ENCODE measurements at places on chromosomes 7 and 10.
A peak's percentile ranks its signal among the peaks of the same experiment; 100 is the strongest.

- no peak for DNase-seq
These were observed 75.9 kb downstream of the NRBF2 start for GRCh38 chr10:63208986-63209385.

DNA sequence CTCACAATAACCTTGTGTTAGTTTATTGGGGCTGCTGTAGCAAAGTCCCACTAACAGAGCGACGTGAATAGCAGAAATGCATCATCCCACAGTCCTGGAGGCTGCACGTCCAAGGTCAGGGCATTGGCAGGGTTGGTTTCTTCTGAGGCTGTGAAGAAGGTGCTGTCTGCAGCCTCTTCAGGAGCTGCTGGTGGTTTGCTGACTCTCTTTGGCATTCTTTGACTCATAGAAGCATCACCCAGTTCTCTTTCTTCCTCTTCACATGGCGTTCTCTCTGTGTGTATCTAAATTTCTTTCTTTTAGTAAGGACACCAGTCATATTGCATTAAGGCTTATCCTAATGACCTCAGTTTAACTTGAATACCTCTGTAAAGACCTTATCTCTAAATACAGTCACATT lies 428.4 kb upstream of the KLF6 start:
- no peak for DNase-seq

GRCh38 chr7:50265968-50266634 lies 38.4 kb upstream of the IKZF1 start:
- no peak for DNase-seq

GRCh38 chr7:128827248-128827958 lies 2.8 kb upstream of the FLNC start:
- no peak for DNase-seq

DNA sequence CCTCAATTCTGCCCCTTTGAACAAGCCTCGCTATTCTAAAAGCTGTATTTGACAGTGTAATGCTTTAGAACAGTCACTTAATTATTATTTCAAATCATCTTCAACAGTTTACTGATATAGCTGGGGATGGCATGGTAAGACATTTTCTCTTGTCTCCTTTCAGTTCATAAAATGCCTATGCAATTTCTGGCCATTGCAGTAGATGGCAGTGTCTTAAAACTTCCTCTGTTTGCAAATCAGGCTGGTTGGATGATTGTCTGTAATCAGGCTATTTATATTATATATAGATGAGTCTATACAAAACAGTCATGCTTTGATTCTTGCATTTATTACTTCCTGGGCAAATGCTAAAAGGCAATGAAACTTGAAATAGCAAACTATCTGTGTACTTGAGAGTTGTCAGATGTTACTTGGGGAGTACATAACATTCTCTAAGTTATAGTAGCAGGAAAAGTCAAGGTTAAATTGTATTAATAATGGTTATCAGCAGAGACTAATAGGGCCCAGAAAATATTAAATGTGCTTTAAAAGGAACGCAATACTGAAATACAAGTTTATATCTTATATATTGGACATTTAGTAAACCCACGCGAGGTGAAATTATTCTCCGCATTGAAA lies 55.5 kb upstream of the LHFPL3 start:
- peak; percentile 75 for DNase-seq

DNA sequence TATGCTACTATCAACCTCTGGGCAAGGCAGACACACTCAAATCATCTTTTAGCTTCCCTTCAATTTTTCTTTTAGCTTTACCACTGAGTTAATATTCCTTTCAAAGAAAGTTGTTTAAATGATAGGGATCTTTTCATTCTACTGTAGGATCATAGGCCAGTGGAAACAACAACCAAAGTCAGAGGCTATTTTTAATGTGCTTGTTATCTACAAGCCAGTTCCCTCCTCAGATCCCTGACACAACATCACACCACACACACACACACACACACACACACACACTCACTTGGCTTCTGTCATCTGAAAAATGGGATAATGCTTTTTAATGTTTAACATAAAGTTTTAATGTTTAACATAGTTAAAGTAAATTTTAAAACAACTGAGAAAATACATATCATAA lies 106.7 kb upstream of the CAV2 start:
- no peak for DNase-seq

- DNase-seq: no peak
These were observed 12.7 kb downstream of the TASOR2 start for GRCh38 chr10:5697342-5697741.

DNA sequence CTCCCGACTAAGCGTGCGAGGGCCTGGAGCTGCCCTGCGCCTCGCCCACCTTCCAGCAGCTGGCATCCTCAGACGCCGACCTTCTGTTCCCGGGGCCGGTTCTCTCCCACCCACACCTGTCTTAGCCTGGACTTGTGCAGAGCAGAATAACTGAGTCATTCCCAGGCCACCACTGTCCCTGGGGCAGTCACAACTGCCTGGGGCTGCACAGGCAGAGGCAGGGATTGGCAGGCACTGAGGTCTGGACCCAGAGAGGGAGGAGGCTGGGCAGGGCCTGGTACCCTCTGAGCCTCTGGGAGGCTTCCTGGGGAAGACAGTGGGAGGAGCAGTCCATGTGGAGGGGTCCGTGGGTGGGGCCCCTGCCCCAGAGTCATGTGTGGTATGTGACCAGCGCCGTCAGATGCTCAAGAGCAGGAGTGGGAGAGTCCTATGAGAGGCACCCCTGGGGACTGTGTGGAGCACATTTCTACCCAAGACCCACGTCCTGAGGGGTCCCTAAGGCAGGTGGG lies 74.3 kb downstream of the NKX6-2 start:
- no peak for DNase-seq

DNA sequence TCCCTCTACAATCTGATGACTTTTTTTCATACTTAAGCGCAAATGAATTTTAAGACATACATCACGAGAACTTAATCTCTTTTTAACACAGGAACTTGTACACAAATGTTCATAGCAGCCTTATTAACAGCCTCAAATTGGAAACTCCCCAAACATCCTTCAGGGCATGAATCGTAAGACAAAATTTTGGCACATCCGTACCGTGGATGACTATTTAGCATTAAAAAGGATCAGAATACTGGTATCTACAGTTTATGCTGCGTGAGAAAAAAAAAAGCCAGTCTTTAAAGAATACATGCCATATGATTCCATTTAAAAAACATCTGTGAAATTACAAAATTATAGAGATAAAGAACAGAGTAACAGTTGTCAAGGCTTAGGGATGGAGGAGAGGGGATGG lies 46.8 kb downstream of the PDE1C start:
- DNase-seq: no peak

DNA sequence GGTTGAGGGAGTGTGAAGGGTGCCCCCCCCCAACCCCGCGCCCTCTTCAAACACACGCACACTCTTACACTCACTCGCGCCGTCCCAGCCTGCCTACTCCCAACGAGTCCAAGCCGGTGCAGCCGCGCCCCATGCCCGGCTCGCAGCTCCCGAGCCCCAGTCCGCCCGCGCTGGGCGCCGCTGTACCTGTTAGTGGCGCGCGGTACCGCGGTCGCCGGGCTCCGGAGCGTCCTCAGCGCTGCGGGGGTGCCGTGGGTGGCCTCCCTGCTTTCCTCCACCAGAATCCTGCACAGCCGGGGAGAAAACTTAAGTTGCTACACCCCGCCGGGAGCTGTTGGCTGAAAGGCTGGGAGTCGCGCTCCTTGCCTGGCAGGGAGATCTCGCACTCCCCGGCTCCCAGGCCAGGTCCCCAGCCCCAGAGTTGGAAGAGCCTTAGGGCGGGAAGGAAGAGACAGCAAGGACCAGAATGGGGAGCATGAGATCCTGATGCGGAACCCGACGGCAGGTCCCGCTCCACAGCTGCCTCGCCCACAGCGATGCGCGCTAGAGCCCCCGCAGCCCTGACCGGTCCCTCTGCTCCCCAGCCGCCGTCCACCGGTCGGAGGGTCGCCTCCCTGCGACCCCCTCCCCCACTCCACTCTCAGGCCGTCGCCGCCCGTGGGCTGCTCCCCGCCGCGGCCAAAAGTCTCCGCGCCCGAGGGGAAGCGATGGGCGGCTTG lies 863 bp downstream of the ST8SIA6 start:
- DNase-seq: no peak

GRCh38 chr7:70720191-70720873 lies 411.6 kb upstream of the GALNT17 start:
- no peak for DNase-seq

DNA sequence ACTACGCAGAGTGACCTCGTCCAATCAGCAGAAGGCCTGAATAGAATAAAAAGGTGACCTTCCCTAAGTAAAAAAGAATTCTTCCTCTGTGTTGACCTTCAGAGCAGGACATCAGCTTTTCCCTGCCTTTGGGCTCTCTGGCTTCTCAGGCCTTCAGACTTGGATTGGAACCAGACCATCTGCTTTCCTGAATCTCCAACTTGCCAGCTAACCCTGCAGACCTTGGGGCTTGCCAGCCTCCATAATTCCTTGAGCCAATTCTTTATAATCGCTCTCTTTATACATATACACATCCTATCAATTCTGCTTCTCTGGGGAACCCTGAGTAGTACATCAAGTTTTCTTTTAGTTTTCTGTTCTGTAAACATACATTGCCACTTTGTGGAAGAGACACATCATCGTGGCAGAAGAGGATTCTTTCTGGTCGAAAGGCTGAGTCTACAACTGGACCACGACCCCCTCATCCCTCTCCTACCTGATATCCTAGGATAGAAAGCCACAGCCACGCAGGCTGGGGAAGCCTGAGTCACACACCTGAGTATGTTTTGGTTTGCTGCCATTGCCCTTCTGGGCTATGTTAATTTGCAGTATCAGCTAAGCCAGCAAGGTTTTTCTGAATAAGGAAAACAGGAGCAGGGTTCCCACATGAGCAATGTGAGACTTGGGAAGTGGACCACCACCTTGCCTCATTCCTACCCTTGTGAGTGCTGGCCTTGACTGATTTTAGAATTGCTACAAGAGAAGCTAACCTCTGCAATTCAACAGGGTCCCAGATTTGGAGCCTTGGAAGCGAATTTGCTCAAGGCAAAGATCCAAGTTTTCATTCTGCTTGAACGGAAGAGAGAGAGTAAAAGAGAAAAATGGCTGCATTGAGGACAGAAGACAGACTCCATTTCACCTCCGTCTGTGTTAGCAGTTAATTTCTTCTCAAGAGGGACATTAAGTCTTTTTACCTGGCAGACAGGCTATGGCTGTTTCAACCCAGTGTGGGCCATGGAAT lies 445.2 kb upstream of the FZD8 start:
- no peak for DNase-seq

DNA sequence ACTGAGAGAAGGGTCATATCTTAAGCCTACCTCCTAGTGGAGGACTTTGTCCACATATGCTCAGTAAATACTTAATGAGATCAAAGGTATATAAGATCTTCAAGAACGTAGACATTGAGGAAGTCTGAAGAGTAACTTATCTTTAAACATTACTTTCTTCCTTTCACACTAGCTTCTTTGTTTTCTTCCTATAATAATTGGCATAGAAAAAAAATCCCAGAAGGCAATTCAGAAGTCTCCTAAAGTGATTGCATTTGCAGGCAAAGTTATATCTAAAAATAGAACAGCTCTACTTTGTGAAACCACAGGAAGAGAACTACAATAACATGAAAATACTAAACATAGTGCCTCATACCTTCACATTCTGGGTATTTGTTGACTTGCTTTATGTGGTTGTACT lies 150.4 kb downstream of the PPP1R3A start:
- DNase-seq: peak; percentile 2

- no peak for DNase-seq
These were observed 279.9 kb upstream of the MKLN1 start for GRCh38 chr7:131047651-131048304.

DNA sequence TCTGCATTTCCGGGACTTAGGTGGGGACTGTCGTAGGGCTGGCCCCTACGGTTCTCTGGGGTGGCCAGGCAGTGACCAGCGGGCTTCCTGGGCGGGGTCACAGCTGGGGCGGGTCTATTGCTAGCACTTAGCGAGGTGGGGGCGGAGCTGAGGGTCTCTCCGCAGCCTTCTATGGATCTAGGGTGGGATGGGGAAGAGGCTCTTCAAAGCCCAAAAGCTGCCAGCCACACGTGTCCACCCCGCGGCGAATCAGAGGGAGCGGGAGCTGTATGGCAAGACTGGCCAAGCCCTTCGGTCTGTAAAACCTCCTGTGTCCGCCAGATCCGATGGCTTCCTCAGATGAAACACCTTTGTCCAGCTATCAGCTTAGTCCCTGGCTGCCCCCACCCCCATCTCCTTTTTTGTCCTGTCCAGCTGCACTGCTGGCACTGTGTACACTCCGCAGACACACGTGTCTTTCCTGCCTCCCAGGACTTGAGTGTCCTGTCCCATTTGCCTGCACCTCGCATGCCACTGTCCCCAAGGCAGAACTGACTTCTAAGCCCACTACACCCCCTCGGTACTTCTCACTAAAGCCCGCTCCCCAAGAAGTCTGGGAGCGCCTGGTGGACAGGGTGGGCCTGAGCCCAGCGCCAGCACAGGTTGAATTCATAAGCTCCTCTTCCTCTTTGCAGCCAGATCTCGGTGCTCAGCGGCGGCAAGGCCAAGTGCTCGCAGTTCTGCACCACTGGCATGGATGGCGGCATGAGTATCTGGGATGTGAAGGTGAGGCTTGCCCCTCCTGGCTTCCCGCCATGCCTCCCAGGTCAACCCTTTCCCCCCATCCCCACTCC lies 14.8 kb downstream of the PDAP1 start:
- DNase-seq: no peak

DNA sequence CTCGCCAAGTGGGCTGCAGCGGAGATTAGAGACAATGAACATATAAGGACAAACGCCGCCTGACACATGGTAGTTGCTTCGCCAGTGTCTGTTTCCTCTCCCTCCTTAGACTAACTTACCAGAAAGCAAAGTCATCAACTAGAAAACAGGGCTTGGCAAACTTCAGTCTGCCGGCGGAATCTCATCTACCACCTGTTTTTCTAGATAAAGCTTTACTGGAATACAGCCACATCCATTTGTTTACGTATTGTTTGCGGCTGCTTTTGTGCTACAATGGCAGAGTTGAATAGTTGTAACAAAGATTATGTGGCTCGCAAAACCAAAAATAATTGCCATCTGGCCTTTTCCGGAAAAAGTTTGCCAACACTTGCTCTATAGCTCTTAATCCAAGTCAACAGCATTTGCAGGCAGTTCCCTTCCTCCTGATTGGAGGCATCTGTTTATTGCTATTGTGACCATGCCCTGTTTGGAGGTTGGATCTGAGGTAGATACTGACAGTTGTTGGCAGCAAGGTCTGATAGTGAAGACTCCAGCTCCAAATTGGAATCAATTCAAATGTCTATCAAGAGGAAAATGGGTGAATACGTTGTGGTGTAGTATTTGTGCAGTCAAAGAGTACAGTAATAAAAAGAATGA lies 260.6 kb downstream of the POU6F2 start:
- no peak for DNase-seq

DNA sequence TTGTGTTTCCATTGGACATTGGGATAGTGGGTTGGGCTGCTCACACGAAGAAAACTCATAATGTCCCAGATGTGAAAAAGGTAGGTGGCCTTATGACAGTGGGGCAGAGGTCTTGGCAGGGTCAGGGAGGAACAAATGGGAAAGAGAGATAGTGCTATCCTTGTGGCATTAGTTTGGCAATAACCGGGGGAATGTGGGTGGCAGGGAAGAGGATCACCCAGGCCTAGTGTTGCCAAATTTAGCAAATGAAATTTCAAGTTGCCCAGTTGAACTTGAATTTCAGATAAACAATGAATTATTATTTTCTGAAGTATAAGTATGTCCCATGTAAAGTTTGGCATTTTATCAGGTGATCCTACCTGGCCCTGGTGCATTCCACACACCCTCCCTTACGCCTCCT lies 789 bp downstream of the PDE6C start:
- DNase-seq: no peak

GRCh38 chr10:50937230-50937907 lies 51.9 kb upstream of the A1CF start:
- DNase-seq: peak; percentile 70

- no peak for DNase-seq
These were observed 17.9 kb upstream of the HMX3 start for GRCh38 chr10:123117644-123118417.

GRCh38 chr7:158837790-158838637 lies 8.7 kb upstream of the ESYT2 start:
- no peak for DNase-seq
